ENCODE measurements at places on chromosomes 1 and 21.

- DNase-seq, result no peak
Observed at GRCh38 chr1:7497107-7497637, 273.9 kb upstream of the VAMP3 start.

- DNase-seq, result no peak
Observed at GRCh38 chr1:119959268-119960220, 63.2 kb upstream of the ADAM30 start.

- DNase-seq, result no peak
Observed at GRCh38 chr1:14946684-14947238, 206.8 kb upstream of the TMEM51 start.

GRCh38 chr21:44419679-44420078 lies 35.6 kb upstream of the LRRC3 start:
- DNase-seq, result no peak

GRCh38 chr1:116873680-116874271 lies 35.9 kb upstream of the PTGFRN start:
- DNase-seq, result no peak

- no peak for DNase-seq
Observed at GRCh38 chr1:166197141-166197540, 30.3 kb upstream of the FAM78B start.

DNA sequence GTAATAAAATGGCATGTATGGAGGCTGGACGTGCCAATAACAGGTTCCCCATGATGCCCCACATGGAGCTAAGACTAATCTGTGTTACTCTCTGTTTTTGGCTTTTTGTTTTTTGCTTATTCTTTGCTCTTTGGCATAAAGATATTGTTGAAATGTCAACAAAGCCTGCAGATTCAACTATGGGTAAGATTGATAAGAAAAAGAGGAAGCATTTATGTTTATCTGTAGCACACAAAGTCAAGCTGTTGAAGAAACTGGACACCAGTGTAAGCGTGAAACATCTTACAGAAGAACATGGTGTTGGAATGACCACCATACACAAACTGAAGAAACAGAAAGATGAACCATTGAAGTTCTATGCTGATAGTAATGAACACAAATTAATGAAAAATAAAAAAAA lies 402.7 kb downstream of the LTN1 start:
- no peak for DNase-seq

DNA sequence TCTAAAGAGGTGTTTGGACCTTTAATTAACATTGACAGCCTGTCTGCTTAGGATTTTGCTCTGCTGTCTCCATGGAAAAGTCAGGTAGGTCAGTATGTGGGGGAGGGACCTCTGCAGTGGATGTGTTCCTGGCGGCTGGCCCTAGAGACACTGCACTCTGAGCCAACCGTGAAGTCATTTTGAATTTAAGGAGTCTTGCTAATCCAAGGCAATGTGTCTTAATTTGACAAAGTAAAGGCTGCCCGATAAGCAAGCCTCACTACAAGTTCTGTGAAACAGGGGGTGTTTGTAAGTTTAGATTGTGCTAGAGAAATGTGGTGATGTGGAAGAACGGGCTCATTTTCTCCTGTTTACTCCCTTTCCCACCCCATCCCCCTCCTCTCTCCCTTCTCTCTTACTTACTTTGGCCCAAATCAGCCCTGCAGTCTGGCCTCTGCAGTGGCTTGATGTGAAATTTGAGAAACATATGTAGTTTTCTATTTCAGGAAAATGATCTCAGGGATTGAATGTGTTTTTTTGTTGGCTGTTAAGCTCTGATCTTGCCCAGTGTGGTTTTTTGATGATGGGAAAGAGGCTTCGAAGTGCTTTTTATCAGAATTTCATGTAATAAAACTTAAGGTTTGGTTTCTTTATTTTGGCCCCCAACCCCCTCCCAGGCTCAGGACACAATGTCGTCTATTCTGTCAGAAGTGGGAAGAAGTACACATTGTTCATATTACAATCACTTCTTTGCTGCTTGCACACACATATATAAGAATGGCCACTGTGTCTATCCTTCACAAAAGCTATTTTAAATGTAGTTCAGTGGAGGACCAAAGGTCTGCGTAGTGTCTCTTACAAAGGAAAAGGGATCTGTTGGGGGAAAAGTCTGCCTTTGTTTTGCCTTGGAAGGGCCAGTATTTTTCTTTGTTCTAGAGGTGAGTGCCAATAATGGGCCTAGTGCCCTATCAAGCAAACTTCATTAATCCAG lies 96.6 kb downstream of the FGGY start:
- no peak for DNase-seq

All from stimulated activated CD8-positive, alpha-beta memory T cell treated with anti-CD3 and anti-CD28 coated beads, Interleukin-7, amount 100 ng/mL, for 1 hour (primary cell).